Activated CD8-positive, alpha-beta T cell treated with anti-CD3 and anti-CD28 coated beads, Interleukin-2, amount 10 ng/mL, durations not matched to agents 7 days and 5 days (primary cell): ENCODE measurements at places on chromosomes 5 and 9. TPM values are rescaled to one million over a fixed set of nuclear protein-coding genes. Genes with fewer than 3 reads are reported as not detected.

DNA sequence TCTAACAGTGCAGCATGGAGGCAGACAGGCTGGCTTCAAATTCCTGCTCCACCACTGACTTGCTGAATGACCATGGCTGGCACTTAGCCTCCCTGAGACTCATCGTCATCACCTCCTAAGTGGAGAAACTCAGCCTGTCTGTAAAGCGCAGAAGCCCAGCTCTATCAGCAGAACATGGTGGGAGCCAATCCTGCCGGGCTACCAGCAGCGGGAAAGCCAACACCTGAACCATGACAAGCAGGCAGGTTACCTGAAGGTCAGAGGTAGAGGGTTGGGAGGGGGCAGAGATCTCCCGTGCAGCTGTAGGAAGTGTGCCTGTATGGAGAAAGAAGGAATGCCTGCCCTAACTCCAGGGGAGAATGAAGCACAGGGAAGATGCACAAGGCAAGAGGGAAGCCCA is 72.6 kb upstream of the LRRTM2 start:
- DNase-seq = no peak

Gene VLDLR
- 6.4 TPM for total RNA-seq

- DNase-seq = no peak
Measured at GRCh38 chr5:34570721-34571676, 85.1 kb upstream of the RAI14 start.

Gene SLC25A2
- 0.84 TPM for total RNA-seq

- no peak for DNase-seq
Measured at GRCh38 chr9:4317681-4318080, 17.8 kb upstream of the GLIS3 start.

DNA sequence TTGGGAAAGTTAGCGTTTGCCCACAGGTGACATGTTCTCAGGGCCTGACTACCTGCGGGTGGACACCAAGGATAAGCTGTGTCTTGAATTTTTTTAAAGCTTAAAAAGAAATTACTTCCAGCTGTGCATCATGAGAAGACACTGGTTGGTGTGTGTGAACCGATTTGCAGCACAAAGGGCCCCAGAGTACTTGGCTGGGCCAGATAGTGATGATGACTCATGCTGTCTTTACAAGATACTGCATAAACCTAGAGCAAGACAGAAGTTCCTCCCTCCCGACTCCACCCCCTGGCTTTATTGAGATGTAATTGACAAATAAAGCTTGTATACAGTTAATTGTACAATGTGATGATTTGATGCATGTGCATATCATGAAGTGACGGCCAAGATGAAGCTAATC is 212.8 kb downstream of the NXNL2 start:
- no peak for DNase-seq

GRCh38 chr9:95124582-95125367 is 192.7 kb downstream of the FANCC start:
- no peak for DNase-seq

DNA sequence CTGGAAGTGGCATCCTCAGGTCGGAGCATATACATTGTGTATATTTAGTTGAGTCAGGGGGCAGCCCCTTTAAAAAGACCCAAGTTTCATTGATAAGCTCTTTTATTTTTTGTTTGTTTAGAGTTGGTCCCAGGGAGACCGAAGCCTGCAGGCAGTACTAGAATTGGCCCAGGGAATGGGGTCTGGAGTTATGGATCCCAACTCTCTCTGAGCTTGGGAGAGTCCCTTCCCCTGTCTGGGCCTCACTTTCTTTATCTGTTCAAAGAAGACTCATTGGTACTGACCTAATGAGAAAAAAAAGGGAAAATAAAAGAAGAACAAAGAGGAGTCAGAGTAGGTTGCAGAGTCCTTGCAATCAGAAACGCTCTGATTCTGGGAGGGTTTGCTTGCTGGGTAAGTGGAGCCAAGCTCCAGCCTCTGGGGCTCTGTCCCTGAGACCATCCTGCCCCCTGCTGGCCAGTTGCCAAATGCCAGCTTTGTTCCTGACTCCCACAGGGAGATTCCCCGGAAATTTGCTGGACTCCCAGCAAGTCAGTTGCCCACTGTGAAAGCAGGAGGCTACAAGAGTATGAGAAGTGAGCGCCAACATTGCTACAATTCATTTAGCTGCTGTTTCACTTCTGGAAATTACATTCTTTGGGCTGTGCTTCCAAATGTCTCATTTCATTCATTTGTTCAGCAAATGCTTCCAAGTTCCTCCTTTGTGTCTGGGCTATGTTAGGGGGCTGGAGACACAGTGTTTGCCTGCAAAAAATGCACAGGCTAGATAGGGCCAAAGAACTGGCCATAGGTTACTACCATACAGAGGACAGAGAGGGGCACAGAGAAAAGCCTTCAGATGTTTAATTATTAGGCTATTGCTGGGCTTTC is 156.2 kb downstream of the MELK start:
- peak; percentile 73 for DNase-seq

Gene FOXD4
- total RNA-seq = not detected

Gene FOXD4L4
- total RNA-seq = 0.18 TPM

DNA sequence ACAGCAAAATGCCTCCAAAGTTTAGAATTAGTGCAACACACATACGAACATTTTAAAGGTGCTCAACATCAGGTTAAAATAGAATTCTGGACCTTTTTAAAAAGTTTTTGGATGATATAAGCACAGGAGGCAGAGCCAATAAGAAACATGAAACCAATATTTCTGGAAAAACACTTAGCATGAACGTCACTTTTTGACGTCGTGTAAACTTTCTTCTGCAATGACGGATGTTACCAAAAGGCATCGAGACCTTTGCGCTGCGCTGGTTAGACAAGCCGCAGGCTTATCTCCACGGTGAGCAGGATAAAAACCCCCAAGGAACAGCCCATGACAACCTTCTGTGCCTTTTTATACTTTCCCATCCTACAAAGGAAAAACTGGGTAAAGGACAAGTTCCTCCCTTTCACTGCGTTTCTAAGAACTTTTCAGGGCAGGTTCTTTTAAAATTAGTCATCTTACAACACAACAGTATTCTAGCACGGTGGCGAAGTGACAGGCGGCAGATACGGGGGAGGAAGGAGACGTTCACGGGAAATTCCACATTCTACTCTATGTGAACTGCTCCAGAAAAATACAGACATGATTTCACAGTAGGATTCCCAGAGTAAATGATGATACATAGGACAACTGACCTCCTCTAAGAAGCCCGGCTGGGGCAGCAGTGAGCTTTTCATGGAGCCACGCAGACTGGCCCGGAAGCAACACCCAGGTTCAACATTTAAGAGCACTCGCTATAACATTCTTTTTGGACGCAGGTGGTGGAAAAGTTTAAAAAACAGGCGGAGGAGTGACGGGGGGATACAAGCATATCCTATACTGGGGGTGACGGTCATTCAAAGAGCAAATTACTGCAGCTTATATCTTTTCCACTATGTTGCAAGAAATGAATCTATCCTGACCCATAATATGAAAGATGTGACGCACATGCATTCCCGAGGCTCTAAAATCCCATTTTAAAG is 52.4 kb downstream of the USP20 start:
- peak; percentile 74 for DNase-seq

Gene HAVCR2
- 78.7 TPM for total RNA-seq

DNA sequence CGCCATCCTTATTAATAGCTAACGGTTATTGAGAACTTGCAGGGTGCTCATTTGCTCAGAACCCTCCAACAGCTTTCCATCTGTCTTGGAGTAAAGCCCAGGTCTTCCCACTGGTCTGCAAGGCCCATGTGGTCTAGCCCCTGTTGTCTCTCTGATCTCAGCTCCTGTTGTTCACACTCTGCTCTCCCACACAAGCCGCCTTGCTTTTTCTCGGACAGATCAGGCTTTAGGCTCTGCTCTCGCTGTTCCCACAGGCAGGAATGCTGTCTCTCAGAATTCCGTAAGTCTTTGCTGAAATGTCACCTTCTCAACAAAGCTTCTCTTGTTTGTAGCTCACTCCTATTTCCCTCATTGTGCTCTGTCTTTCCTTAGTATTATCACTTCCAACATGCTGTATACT is 34.3 kb downstream of the GPR107 start:
- DNase-seq = no peak

GRCh38 chr9:137531099-137531765 is 19.0 kb downstream of the PNPLA7 start:
- no peak for DNase-seq

DNA sequence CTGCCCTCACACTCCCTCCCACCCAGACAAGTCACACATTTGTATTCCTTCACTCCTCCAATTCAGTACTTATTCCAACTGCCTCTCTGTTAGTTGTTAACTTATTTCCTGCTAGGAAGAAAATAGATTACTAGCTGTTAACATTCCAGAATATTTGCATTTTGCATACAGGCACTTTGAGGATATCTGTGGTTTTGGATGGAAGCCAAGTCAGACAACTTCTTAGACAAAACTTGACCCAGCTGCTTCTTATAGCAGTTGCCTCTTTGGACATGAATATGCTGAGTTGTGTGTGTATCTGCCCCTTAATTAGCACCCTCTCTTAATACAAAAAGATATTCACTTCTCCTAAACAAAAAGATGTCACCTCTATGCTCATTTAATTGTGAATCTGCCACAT is 1280.6 kb upstream of the ACO1 start:
- no peak for DNase-seq

DNA sequence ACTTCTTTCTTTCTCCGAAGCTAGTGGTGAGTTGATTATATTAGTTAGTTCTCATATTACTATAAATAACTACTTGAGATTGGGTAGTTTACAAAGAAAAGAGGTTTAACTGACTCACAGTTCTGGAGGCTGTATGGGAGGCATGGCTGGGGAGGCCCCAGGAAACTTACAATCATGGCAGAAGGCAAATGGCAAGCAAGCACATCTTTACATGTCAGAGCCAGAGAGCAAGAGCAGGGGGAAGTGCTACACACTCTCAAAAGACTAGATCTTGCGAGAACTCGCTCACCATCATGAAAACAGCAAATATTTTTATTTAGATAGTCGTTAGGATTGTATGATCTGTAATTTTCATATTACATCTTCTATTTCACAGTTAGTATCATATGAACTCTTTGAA is 711.2 kb downstream of the PTPRD start:
- DNase-seq = no peak

DNA sequence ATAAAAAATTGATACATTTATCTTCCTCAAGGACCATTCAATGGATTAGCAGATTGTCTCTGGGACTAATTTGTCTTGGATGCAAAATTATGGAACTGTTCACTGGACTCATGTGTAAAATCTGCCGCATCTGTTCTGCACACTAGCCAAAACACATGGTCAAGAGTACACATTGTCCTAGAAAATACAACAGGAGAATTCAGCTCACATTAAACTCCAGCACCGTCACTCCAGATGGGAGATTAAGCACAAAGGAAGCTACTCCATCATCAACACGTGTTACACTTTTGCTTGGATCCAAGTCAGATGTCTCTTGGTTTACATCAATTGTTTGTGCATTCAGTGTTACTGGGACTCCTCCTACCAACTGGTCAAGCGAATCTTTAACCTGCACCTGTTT is 28.8 kb downstream of the C5 start:
- no peak for DNase-seq

Gene CARTPT
- not detected for total RNA-seq

DNA sequence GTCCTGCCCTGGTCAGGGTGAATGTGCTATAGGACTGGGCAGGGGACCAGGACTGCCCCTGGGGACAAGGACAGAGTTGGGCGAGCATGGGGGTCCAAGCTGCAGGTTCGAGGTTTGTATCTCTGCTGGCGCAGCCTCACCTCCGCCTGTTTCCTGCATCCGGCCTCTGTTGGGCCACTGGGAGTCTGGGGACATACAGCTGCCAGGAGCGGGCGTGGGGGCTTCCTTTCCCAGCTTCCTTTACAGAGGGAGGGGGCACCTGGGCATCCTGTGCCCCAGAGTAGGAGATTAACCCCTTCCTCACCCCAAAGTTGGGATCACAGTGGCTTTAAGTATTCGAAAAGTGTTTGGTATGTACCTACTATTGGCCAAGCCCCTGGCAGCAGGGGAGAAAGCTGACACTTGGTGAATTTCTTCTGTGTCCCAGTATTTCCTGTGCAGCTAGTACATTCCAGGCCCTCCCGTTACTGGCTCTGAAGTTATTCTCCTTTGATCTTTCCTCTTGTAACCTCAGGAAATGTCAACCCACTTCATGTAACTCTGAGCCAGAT is 19.0 kb downstream of the OLFML2A start:
- no peak for DNase-seq

GRCh38 chr5:93592883-93593282 is 9.9 kb downstream of the NR2F1 start:
- no peak for DNase-seq

DNA sequence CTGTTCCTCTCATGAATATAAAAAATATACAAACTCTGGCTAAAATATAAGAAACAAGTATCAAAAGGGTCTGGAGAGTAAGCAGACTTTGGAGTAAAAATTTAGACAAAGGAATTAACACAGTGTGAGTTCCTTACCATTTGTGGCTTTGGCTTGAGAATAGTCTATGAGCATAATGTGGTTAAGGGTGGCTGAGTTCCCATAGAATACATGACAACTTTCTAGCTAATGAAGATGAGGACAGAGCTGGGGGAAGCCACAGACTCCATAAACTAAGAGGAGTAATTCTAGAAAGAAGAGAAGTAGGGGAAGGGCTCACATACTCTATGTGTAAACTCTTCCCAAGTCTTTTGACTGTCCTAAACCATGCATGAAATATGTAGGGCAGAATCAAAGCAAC is 79.4 kb downstream of the CAAP1 start:
- DNase-seq = no peak

DNA sequence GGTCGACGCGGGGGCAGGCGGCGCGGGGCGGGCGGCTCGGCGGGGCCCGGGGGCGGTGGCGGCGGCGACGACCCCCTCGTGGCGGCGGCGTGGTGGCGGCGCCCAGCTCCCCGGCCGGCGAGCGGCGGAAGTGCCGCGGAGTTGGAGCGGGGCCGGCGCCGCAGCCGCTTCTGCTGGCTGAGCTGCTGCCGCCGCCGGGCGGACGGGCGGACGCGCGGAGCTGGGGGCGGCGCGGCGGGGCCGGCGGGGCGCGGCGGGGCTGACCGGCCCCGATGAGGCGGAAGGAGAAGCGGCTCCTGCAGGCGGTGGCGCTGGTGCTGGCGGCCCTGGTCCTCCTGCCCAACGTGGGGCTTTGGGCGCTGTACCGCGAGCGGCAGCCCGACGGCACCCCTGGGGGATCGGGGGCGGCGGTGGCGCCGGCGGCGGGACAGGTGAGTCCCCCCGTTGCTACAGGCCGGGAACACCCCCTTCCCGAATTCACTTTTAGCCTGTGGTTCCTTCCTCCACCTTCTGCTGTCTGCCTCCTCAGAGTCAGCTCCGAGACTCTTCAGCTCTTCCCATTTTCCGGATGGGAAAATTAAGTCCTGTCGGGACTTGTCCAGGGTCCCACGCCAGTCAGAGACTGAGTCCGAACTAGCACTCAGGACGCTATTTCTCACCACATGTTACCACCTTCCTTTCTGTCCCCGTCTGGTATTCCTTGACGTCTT is at the start of gene GALNT10:
GALNT10 (plus strand) TSS at position 139 of the 710 bp plus-strand sequence; CDS start at position 273, 134 bp downstream.
- DNase-seq = peak; percentile 67
